Progenitor cell of endocrine pancreas (in vitro differentiated cells): ENCODE measurements at places on chromosomes 4 and X. TPM values are rescaled to one million over a fixed set of nuclear protein-coding genes. Genes with fewer than 3 reads are reported as not detected.

Gene AR
- 1.1 and 1.4 TPM in 2 replicates for total RNA-seq

DNA sequence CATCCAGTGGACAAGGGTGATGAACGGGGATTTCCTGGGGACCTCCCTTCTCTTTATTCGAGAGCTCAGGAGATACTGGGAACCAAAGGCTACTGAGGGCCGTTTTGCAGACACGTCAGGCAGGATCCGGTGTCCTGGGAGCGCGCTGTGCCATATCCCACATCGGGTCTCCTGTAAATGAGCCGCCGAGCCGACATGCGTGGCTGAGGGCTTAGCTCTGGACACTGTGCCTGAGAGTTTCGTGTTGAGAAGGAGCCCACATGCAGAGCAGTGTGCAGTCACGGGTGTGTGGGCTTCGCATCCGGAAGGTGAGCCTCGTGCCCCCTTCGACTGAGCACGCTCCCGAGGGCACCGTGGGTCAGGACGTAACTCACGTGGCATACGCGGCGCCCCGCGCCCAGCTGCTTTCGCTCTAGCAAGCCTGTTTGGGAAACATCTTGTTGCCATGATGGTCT, 28.5 kb upstream of the HGFAC start:
- H3K27ac ChIP-seq, result no peak overlapping the region
- no peaks in the 10 kb centered on the region for H3K27me3 ChIP-seq
- no peak overlapping the region for H3K4me3 ChIP-seq
- peaks cover 10% of the 10 kb centered on the region for H3K36me3 ChIP-seq
- DNase-seq, result no peak

Gene ARMCX4
- total RNA-seq, result 19.7 and 21.9 TPM in 2 replicates

Gene NAAA
- 2.7 and 3.2 TPM in 2 replicates for total RNA-seq

Gene ADGRL3
- 5.6 and 7.0 TPM in 2 replicates for total RNA-seq
